H1 (cell line): ENCODE measurements at places on chromosomes 4 and X.

GRCh38 chr4:169870507-169870906 is 112.8 kb upstream of the HPF1 start:
- H3K4me1 ChIP-seq = no peaks in the 10 kb centered on the region
- DNase-seq = no peak
- H3K27me3 ChIP-seq = no peaks in the 10 kb centered on the region
- H3K4me3 ChIP-seq = no peak overlapping the region
- no peak overlapping the region for H3K27ac ChIP-seq

GRCh38 chr4:104394406-104395167 is 100.1 kb downstream of the CXXC4 start:
- H3K4me1 ChIP-seq = peaks cover 4% of the 10 kb centered on the region
- H3K4me3 ChIP-seq = no peak overlapping the region

- no peaks in the 10 kb centered on the region for H3K27me3 ChIP-seq
- no peak overlapping the region for H3K27ac ChIP-seq
- no peaks in the 10 kb centered on the region for H3K36me3 ChIP-seq
- H3K4me1 ChIP-seq = 0 out of 2 replicates have a peak, but pooled peaks cover 2% of the 10 kb centered on the region
- no peak for DNase-seq
- H3K4me3 ChIP-seq = no peak overlapping the region
These were observed 121.8 kb upstream of the C1GALT1C1 start for GRCh38 chrX:120751683-120752082.

GRCh38 chrX:70044541-70045245 is 5.0 kb downstream of the AWAT2 start:
- no peaks in the 10 kb centered on the region for H3K4me1 ChIP-seq
- H3K4me3 ChIP-seq = no peak overlapping the region
- no peaks in the 10 kb centered on the region for H3K36me3 ChIP-seq
- H3K27ac ChIP-seq = no peak overlapping the region
- DNase-seq = no peak
